ENCODE measurements at places on chromosomes 3 and 15.

DNA sequence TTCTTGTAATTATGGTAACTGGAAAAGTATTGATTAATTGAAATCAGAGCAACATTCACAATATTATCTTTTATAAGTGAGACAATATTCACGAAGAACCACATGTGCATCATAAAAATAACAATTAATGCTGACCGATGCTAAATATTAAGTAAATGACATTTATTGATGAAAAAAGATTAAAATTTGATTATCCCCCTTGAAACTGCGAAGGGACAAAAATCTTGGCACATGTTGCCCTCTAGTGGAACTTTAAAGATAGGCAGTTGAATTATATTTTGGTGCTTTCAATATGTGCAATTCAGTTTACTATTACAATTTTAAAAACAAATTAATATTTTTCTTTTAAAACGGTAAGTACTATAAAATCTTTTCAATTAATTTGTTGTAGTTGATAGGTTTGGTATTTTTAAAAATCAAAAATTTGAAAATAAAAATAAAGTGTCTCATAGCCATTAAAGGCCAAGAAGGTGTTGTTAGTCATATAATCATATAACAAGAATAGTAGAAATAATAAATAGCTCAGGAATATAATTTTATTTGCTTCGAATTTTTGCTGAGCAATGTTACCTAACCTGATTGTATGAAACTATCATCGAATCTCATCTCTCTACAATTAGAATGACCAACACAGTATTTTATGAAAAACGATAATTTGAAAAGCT lies 270.2 kb downstream of the ROBO1 start:
- DNase-seq, result no peak

DNA sequence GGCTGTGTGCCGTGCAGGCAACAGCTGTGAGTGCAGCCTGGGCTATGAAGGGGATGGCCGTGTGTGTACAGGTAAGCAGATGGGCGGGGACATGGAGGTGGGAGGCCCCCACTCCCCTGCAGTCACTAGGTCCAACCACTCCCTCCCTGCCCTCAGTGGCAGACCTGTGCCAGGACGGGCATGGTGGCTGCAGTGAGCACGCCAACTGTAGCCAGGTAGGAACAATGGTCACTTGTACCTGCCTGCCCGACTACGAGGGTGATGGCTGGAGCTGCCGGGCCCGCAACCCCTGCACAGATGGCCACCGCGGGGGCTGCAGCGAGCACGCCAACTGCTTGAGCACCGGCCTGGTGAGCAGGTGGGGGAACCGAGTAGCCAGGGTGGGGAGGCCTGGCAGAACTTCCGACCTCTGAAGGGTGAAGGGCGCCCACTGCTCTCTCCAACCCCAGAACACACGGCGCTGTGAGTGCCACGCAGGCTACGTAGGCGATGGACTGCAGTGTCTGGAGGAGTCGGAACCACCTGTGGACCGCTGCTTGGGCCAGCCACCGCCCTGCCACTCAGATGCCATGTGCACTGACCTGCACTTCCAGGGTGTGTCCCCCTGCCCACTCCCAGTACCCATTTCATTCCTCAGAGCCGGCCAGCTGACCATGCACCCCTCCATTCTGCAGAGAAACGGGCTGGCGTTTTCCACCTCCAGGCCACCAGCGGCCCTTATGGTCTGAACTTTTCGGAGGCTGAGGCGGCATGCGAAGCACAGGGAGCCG lies 11.6 kb downstream of the NT5DC2 start:
- DNase-seq, result no peak

DNA sequence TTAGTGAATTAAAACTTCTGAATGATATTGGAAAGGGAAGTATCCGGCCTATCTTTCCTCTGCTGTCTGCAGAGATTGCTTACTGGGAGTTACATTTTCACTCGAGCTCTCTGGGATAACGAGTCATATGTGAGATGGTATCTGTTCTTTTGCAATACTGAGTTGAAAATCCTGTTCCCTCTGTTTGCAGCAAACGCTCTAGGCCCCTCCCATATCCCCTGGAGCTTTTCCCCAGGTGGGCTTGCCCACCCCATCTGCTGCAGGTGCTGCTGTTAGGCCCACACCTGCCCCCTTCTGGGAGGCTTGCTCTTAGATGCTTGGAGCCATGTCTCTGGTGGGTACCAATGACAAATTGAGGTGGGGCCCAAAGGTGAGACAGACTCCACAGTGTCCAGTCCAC lies 42.7 kb upstream of the MTMR10 start:
- no peak for DNase-seq

- DNase-seq, result no peak
Observed at GRCh38 chr15:46297766-46298165, 662.9 kb downstream of the SQOR start.

DNA sequence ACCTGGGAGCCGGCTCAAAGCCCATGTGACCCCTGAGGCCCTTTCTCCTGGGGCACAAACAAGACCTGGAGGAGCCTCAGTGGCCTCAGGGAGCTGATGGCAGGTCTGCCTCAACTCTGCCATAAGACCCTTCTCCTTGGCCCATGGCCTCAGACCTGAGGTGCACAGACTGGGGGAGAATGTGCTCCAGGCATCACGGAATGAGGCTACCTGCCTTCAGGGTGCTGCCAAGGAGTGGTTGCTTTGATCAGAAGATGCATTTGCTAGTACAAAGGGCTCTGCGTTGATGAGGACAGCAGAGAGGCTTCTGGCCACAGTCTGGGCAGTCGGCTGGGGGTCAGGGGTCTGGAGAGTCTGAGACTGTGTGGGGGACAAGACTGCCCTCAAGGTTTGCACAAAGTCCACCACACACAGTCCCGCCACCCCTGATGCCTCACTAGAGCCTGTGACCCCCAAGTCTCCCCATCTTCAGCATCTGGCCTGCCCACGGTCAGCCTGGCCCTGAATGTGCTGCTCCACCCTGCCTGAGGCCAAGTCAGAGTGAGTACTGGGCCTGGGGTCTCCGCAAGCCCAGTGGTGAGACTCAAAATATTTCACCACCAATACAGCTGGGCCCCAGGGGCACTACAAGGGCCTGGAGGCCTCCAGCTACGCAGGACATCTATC lies 26.6 kb downstream of the ALDH1L1 start:
- no peak for DNase-seq

DNA sequence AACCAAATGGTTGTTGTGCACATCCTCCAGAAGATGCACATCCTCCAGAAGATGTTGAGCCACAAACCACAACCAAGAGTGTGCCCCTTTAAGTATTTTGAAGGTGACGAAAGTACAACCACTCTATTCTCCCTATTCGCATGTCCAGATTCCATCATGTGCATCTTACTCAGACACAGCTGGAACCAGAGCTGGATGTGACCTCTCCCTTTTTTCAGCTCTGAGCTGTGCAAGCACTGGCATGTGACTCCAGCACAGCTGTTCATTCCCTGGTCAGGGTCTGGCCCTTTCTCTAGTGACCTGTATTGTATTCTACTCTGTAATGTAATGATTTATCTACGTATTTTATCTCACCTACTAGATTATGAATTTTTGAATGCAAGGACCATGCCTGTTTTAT lies 29.3 kb upstream of the DLG1 start:
- DNase-seq, result no peak

- no peak for DNase-seq
Observed at GRCh38 chr3:82736696-82737277, 975.3 kb upstream of the GBE1 start.

DNA sequence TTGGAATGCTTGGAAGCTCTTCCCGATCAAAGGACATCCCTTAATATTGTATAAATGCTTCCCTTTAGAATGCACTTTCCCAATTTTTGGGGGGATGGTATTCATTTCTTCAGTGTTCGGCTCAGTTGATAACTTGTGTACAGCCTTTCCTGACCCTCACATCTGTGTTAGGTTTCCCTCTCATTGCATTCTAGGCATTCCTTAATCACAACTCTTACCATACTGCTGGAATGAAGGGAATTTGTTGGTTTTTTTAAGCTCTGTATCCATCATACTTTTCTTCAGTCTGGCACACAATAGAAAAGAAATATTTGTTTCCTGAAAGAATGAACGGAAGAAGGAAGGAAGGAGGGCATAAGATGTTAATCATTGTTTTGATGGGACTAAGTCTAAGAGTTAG lies 119.5 kb downstream of the CHST2 start:
- DNase-seq, result no peak

GRCh38 chr15:56786966-56787365 lies 53.7 kb upstream of the ZNF280D start:
- DNase-seq, result no peak

DNA sequence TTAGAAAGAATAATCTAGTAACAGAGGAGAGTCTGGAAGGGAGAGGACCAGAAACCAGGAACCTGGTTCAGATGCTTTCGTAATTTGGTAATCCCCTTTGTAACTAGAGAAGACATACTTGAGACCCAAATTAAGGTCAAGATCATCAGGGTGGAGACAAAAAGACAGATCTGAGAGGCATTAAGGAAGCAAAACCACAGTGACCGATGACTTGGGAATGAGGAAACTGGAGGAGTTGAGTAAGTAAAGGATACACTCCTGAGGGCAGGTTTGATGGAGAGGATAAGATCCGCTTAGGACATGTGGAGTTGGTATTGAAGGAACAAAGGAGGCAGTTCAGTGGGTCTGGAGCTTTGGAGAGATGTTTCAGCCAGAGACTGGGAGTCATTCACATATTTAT lies 23.6 kb upstream of the BCL2A1 start:
- DNase-seq, result no peak

DNA sequence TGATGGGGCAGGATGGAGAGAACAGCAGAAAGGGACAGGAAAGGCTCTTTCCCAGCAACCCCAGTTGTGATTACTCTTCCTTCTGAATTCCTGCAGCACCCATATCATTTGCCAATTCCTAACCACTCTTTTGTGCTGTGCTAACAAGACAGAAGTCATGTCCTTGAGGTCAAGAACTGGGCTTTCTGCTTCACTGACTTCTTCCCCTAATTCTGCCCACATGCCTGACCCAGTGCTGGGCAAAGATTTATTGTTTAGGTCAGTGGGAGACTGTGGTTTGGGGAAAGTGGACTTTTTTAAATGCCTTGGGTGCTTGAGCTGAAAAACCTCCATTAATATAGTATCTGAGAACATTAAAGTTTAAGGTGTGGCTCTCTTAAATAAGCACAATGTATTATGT lies 4.2 kb upstream of the EFCAB12 start:
- no peak for DNase-seq

GRCh38 chr15:78879517-78880241 lies 7.0 kb downstream of the MORF4L1 start:
- DNase-seq, result no peak

- DNase-seq, result no peak
Observed at GRCh38 chr3:102225407-102226132, 209.2 kb upstream of the ZPLD1 start.

Measured in stimulated activated CD4-positive, alpha-beta T cell treated with anti-CD3 and anti-CD28 coated beads, Interleukin-1b, Interleukin-23, amount 100 ng/mL, for 1 hour (primary cell).